ENCODE measurements at places on chromosomes 16 and 17. TPM values are rescaled to one million over a fixed set of nuclear protein-coding genes. Genes with fewer than 3 reads are reported as not detected.

ZG16 gene
- not detected for polyA plus RNA-seq

GRCh38 chr17:606508-607250, 108.0 kb downstream of the VPS53 start:
- no peak for DNase-seq

GRCh38 chr17:32516940-32517701, 30.3 kb downstream of the CDK5R1 start:
- no peak for DNase-seq

DNA sequence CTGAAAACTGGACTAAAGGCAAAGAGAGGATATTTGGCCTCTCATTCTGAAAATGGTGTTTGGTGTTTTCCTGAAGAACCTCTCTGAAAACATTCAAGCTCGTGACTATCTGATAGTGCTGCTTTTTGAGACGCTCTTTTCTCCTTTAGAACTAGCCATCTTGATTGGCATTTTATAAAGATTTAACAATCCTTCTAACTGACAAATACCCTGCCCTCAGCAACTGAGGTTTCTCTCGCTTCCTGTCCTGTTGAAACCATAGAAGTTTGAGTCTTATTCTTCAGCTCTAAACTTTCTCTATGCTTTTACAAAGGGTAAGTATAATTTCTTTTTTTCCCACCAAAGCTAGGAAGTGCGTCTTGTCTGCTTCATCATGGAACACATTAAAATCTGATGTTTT, 13.3 kb downstream of the CNEP1R1 start:
- DNase-seq: no peak

- DNase-seq: no peak
These were observed 139.3 kb downstream of the KCNJ2 start for GRCh38 chr17:70308618-70309017.

DNA sequence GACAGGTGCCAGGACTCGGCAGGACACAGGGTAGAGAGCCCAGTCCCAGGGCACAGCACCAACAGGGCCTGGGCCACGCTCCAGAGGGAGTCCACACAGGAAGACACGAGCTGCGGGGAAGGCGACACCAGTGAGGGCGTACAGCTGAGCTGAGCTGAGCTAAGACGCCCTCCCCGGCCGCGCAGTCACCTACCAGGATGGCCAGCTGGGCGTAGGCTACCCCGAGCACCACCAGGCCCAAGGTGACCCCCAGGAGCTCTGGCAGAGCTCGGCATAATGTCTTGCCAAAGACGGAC, 42.6 kb downstream of the TSC2 start:
- DNase-seq: no peak

OR1F1 gene
- not detected for polyA plus RNA-seq

PRSS53 gene
- not detected for polyA plus RNA-seq

DNA sequence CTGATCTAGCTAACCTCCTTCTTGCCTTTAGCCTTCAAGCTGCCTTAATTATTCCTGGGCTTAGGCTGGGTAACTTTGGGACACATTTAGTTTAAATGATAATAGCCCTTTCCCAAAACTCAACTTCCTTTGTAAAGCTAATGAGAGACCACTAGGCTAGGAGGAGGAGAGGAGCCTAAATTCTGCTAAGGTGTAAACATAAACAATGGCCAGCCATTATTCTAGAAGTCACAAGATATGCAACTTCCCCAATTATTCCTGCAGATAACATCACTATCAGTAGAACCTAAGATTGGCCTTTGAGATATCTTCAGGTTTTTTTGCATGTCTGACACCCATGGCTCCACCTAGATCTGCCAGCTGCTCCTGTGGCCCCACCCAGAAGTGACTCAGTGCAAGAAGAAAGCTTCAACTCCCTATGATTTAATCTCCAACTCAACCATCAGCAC, 131.2 kb upstream of the FAM20A start:
- no peak for DNase-seq

SYCE1L gene
- not detected for polyA plus RNA-seq

DNA sequence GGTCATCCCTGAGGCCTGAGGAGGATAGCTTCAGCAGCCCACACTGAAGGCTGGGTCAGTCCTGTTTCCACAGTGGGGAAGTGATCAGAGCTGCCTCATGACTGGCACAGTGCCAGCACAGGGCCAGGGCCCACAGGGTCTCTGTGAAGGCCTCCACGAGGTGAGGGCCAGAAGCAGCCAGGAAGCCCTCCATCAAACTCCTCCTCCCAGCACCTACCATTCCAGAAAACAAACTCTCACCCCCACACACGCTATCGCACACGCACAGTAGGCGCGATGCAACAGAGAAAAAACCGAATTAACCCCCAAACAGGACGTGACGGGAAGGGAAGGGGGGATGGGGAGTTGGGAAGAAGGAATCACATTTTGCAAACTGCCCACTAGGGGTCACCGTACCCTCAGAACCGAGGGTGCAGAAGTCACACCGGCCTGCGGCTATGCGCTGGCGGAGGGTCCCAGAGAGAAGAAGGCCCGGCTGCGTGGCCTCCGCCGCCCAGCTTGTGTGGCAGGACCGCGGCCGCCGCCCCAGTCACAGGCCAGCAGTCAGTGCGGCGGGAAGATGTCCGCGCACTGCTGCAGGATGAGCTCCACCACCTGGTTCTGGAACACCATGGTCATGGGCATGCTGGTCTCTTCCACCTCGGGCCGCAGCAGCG, 37.6 kb downstream of the ARHGAP27 start:
- peak; percentile 34 for DNase-seq

DNA sequence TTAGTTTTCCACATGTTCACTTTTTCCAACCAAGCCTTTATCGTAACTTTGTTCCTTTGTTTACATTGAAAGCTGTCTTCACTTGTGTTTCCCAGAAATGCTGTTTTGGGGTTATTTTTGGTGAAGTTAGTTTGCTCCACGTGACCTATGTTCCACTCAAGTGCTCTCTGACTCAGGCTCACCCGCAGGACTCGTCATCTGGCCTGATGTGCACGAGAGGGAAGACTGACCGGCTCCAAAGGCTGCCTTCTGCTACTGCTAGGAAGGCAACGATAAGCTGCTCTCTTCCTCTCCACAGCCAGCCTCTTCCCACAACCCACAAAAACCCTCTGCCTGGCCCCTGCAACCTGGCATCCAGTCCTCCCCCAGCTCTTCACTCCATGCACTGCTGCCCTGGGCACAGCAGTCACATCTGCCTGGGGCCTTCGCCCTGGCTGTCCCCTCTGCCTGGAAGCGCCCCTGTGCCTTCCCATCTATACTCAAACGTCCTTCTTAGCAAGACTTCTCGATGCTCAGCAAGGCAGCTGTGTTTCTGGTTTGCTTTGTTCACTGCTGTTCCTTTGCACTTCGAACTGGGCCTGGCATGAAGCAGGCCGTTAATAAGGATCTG, 28.0 kb downstream of the ZCCHC14 start:
- no peak for DNase-seq

- DNase-seq: no peak
These were observed 5.8 kb upstream of the KIFC3 start for GRCh38 chr16:57807968-57808528.

DNA sequence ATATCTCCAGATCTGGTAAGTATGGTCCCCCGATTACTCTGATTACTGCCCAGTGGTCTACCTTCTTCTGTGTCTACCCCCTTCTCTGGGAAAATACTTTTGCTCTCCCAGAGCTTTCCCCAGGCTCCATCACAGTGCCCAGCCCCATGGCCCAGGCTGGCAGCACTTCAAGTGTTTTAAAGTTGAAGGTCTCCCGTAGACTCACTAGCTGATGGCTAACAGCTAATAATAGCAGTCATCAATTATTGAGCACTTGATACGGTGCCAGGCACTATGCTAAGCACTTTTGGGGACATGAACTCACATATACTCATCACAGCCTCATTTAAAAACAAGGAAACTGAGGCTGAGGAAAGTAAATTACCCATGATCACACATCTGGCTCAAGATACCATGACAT, 33.4 kb downstream of the DCUN1D3 start:
- no peak for DNase-seq

DNA sequence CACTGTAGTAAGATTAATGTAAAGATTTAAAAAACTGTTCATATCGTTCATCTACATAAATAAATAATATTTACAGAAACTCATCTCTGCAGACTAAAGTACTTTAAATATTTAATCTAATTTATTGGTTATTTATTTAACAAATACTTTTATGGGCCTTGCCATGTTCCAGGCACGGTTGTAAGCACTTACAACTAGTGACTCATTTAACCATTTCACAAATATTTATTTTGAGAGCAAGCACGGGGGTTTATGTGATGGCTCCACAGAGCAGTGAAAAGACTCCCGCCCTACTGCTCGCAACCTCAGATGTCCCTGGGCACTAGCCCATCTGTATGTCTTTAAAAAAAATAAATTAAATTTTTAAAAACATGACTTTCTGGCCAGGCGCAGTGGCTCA, 575.9 kb downstream of the WWOX start:
- no peak for DNase-seq

GRCh38 chr17:66783656-66784381, 51.1 kb upstream of the CACNG5 start:
- DNase-seq: no peak

- DNase-seq: no peak
These were observed 54.3 kb downstream of the NLK start for GRCh38 chr17:28096756-28097155.

CD79B gene
- polyA plus RNA-seq: 2,424 TPM

GRCh38 chr17:72614476-72614870, 478.0 kb downstream of the SLC39A11 start:
- DNase-seq: no peak

PRSS8 gene
- not detected for polyA plus RNA-seq

GRCh38 chr16:66810391-66810790, 9.0 kb upstream of the TERB1 start:
- DNase-seq: no peak

- no peak for DNase-seq
These were observed 258.5 kb downstream of the ZFHX3 start for GRCh38 chr16:72789465-72789864.

NOS2 gene
- polyA plus RNA-seq: 0.08 TPM

DNA sequence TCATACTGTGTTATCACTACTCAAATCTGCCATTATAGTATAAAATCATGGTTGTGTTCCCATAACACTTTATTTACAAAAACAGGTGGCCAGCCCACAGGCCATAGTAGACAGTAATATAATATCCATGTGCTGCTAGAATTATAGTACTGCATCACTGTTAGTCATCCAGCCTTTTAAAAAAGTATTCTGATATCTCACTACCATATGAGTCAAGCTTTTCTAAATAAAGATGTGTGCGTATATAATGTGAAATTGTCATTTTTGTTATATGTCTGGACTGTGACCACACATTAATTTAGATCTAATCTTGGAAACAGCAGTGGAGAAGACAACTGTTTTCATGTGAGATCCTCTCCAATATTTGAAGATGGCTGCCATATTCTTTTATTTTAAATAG, 1049.1 kb upstream of the GOT2 start:
- no peak for DNase-seq

GP2 gene
- not detected for polyA plus RNA-seq

DNA sequence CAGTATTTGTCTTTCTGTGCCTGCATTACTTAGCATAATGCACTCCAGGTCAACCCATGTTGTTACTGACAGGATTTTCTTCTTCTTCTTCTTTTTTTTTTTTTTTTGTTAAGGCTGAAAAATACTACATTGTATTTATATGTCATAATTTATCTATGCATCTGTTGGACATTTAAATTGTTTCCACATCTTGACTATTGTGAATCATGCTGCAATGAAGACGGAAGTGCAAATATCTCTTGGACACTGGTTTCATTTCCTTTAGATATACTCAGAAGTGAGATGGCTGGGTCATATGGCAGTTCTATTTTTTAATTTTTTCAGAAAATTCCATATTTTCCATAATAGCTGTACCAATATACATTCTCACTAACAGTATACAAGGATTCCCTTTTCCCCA, 272.7 kb upstream of the PMFBP1 start:
- no peak for DNase-seq

P2RX5 gene
- polyA plus RNA-seq: 457 TPM

FBXW10 gene
- not detected for polyA plus RNA-seq

FOXO3B gene
- 1.6 TPM for polyA plus RNA-seq

DNA sequence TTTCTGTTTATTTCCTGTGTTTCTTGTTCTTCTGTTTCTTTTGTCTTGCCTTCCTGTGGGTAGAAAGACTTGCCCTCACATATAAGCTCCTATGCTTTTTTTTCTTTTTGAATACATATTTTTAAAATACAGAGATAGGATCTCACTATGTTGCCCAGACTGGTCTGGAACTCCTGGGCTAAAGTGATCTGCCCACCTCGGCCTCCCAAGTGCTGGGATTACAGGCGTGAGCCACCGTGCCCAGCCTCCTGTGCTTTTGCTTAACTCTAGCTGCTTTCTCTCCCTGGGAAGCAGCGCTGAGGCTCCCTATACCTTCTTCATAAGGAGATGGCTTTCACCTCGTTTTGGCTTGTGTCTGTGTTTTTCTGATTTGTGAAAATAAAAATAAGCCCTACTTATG, 93.4 kb upstream of the FA2H start:
- no peak for DNase-seq

MT3 gene
- polyA plus RNA-seq: not detected

DNA sequence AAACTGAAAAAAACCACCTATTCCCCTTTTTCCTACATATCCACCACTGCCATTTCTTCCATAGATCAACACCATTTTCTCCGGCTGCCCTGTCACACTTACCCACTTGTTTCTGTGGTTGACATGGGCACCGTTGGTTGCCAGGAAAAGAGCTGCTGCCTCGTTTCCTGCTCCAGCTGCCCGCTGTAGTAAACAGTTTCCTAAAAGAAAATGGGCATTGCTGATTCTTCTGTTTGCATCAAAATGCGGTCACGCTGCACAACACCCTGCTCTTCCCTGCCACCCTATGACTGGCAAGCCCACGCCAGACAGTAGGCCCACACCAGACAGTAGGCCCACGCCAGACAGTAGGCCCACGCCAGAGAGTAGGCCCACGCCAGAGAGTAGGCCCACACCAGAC, 46.3 kb downstream of the CYB5D2 start:
- DNase-seq: no peak

DNA sequence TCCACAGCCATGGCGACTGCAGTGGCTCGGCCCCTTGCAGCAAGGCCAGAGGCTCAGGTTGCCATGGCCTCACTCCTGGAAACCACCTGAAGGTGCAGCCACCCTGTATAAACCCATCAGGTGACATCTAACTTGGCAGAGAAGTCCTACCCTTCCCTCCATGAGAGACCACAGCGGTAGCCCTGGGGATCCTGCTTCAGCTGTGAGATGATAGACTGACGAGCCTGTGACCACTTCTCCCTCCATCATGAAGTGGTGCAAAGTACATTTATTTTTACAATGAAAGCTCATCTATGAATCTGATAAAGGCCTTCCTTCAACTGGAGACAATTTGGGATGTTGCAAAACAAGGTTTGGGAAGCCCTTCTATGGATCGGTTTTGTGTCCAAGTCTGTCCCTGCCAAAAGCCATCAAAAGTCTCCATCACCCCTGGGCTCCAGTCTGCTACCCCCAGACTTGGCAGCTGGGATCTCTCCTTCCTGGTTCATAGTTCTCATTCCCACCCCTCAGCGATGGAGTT, 1.8 kb downstream of the ZACN start:
- DNase-seq: no peak

- no peak for DNase-seq
These were observed 145.5 kb upstream of the PMFBP1 start for GRCh38 chr16:72317446-72317845.

CES1 gene
- not detected for polyA plus RNA-seq

GRCh38 chr16:80323187-80323807, 217.5 kb upstream of the DYNLRB2 start:
- no peak for DNase-seq

Data from naive B cell (primary cell).